ENCODE measurements at places on chromosomes 12 and 14.

GRCh38 chr14:55103971-55104954 is 24.8 kb upstream of the LGALS3 start:
- DNase-seq, result no peak

DNA sequence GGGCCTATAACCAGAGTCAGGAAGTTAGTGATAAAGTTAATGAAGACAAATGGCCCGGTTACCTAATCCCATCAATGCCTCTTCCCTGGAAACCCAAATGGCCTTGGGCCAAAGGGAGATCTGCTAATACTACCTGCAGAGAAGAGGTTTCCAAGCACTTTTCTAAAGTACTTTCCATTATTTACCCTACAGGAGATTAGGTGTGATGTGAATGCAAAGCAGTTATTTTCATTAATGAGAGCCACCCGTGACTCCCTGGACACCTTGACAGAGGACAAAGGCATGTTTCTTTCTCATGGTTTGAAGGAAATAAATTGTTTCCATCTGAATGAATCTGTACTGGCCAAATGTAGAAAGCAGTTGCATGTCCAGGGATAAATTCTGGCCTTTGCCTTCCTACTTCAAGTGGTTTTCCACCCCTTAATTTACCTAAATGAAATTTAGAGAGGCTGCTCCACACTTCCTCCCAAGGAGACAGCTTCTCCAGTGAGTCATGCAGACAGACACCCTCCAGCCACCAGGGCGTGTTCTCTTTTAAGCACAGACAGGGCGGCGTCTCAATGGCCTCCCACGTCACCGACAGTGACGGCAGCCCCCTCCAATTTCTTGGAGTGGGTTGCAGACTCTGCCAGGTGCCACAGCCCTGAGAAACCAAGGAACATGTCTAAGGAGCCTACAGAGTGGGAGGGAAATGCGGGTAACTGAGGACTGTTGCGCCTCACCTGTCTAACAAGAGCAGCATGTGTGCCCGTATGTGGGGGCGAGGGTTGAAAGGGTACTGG is 43.9 kb upstream of the GNPNAT1 start:
- no peak for DNase-seq

- DNase-seq, result peak; percentile 45
These were observed 20.6 kb upstream of the SNRPF start for GRCh38 chr12:95838125-95838524.

- no peak for DNase-seq
These were observed 5.5 kb downstream of the KRT80 start for GRCh38 chr12:52186118-52186840.

DNA sequence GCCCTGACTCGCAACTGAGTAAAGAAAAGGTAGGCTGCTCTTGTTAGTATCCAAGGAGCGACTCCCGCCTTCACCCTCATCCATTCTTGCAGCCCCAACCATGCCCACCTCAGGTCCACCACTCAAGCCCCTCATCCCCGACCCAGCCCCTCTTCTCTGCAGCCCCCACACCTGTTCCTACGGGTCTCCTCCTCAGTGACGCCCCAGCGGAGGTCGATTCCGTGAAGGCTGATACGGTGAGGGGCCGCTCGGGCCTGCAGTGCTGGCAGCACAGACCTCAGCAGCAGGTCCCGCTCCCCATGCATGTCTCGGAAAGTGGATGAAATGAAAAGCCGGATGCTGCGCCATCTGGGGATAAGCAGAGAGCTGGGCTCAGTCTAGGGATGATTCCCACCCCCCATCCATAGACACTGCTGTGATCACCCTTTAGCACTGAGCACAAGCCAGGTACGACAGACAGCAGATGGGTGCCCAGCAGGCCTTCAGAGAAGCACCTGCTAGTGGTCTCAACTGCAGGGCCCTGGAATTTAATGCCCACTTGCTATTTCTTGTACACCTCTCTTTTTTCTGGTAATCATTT is 26.9 kb downstream of the TEP1 start:
- peak; percentile 82 for DNase-seq

- DNase-seq, result no peak
These were observed 26.1 kb upstream of the UBC start for GRCh38 chr12:124940393-124941169.

DNA sequence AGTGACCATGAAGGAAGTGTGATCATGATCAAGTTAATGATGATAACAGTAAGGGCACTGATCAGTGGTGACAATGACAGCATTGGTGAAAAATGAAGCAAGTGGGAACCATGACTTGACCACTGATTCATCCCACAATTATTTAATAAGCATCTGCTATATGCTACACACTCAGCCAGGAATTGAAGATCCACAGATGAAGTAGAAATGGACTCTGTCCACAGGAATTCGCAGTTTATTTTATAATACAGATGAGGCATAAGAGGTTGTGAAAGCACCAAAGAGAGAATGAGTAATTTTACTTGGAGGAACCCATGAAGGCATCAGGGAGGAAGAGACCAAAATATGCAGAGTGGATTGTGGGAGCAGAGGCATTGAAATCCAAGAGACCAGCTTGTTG is 33.8 kb upstream of the SMUG1 start:
- DNase-seq, result no peak

DNA sequence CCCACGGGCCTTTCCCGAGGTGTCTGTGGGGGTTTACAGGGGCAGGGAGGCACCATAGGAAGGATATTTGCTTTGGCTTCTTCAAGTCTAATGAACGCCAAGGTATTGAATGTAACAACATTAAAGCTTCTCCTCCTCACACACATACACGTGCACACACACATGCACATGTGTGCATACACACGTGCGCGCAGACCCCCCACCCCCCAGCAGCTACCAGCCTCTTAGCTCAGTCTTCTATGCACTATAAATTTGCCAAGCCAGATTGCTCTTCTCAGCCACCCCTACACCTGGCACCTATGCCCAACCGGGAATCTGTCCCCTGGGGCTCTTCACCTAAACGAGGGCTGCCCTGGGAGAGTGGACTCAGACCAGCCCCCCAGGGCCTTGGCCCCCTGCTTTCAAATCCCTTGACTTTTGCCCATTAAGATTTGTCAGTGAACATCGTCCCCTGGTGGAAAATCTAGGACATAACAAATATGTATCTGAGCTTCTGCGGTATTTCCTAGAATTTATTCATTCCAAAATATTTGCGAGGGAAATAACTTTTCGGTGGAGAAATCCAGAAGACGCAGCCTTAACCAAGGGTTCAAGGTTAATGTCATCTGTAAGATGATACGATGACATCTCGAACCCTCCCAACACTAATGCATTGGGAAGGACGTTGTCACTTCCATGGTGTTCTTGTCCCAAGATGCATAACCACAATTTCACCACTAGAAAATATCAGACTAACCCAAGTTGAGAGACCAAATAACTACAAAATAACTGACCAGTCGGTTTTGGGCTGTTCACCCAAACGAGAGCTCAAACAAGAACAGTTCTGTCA is 330.4 kb downstream of the MED13L start:
- DNase-seq, result no peak

DNA sequence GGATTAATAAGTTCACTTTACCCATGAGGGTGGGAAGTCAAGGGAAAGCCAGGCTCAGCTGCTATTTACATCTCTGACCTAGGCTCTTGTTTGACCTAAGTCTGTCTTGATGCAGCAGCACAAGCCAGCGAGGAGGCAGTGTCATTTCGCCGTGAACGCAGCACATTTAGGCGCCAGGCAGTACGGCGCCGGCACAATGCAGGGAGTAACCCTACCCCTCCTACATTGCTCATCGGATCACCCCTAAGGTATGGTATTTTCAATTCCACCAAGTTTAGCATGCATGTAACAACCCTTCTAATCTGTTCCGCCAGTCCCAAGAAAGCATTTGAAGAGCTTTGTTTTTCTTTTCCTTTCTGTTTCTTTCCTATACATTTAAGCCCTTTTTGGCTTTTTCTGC is 81.2 kb downstream of the PCNX1 start:
- no peak for DNase-seq

GRCh38 chr12:12511895-12512711 is 50.6 kb downstream of the DUSP16 start:
- DNase-seq, result no peak

DNA sequence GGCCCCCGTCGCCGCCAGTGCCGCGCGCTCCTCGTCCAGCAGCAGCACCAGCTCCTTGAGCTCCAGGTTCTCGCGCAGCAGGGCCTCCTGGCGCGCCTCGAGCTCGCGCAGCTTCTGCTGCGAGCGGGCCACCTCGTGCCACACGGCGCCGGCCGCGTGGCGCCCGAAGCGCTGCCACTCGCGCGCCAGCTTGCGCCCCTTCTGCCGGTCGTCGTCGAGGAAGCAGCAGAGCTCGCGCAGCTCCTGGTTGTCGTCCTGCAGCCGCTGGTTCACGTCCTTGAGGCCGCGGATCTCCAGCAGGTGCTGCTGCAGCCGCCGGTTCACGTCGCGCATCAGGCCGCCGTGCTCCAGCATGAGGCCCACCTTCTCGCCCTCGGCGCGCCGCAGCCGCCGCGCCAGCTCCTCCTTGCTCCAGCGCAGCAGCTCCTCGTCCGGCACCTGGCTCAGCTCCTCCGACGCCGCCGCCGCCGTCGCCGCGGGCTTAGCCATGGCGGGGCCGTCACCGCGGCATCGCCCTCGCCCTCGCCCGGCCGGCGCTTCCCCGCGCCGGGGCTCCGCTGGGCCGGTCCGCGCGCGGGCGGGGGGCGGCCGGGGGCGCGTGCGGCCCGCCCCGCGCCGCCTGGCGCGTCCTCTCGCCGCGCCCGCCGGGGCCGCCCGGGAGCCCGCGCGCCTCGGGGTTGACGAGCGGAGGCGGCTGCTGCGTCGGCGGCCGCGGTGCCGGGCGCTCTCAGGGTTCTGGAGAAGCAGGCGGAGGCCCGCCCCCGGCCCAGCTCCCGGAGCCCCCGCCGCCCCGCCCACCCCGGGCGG is at the start of gene CCDC85C:
CCDC85C (minus strand) TSS at position 737 of the 807 bp plus-strand sequence; CDS start at position 489, 248 bp downstream.
- peak; percentile 54 for DNase-seq

DNA sequence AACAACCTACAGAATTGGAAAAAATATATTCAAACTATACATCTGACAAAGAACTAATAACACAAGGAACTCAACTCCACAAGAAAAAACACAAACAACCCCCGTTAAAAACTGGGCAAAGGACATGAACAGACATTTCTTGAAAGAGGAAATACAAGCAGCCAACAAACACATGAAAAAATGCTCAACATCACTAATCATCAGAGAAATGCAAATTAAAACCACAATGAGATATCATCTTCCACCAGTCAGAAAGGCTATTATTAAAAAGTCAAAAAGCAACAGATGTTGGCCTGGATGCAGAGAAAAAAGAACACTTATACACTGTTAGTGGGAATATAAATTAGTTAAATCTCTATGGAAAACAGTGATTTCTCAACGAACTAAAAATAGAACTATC is 82.6 kb upstream of the CCDC91 start:
- DNase-seq, result no peak

GRCh38 chr12:53683494-53683893 is 7.6 kb upstream of the ATP5MC2 start:
- DNase-seq, result no peak

GRCh38 chr14:89167705-89168104 is 249.3 kb downstream of the FOXN3 start:
- DNase-seq, result no peak

GRCh38 chr12:15601210-15601800 is 187.9 kb downstream of the EPS8 start:
- no peak for DNase-seq

DNA sequence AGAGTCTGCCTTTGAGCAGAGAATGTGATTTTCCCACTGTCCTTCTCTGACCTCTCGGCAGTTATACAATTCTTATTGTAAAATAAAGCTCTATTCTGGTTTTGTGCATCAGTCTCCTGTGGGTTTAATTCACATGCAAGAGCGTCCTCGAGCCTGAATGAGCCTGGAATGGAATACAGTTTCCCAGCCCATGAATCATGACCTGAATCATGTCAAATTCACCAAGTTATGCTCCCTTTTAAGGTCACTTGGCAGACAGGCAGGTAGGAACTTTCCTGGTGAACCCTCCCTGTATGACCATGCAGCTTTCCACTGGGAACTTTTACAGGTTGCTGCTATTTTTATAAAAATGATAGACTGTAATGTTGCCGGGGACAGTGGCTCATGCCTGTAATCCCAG is 41.7 kb downstream of the BICD1 start:
- no peak for DNase-seq

- DNase-seq, result no peak
These were observed 16.7 kb downstream of the SLCO1C1 start for GRCh38 chr12:20711846-20712245.

GRCh38 chr12:1436015-1436414 is 158.4 kb downstream of the FBXL14 start:
- no peak for DNase-seq

DNA sequence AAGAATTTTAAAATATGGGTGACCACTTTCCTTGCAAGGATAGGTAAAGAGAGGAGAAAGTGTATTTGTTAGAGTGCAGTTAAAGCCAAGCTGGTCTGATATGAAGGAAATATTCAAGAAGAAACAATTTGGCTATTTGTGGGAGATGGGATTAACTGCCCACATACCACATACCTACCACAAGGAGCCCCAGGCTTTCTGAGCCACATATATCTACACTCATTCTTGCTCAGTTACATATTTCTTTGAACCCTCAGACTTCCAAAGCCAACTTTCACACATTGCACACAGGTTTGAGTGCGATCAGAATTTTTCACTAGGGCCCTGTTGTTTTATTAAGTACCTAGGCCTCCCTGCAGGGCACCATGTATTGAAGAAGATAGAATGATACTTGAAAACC is 330.2 kb downstream of the ZFP36L1 start:
- no peak for DNase-seq

DNA sequence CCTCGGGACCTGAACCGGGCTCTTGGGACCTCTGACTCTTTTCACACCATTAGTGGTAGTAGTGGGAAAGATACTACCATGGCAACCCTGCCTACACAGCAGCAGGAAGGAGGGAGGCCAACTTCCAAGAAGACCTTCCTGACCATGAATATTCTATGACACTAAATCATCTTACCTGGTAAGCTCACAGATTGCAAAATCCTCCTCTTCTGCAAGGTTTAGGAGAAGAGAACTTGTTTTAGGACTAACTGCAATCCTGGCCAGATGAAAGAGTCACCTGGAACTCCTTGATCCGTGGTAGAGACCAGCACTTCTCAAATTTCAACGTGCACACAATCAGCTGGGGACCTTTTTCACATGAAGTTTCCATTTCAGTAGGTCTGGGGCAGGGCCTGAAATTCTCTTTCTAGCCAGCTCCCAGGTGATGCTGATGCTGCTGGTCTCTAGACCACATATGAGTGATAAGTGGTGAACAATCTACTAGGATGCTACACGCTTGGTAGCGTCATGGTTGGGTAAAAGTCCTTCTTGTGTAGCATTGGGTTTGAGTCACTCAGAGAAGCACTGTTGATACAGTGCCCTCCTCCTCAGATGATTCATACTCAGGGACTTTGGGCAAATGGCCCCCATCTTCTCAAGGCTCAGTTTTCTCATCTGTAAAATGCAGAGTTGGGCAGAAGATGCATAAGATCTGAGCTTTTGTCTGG is 35.6 kb upstream of the FICD start:
- no peak for DNase-seq

Data from NCI-H2171 (cell line).